ENCODE measurements at places on chromosomes 1 and 21. TPM values are rescaled to one million over a fixed set of nuclear protein-coding genes. Genes with fewer than 3 reads are reported as not detected.

The ZBTB8A gene
- total RNA-seq, result 10.4 TPM

The ALX3 gene
- total RNA-seq, result not detected

The STIL gene
- 26.5 TPM for total RNA-seq

The LRRC39 gene
- total RNA-seq, result 0.39 TPM

The C1QA gene
- not detected for total RNA-seq

The TMEM82 gene
- 0.21 TPM for total RNA-seq

The HMGCS2 gene
- total RNA-seq, result not detected

The ERI3 gene
- 85.7 TPM for total RNA-seq

The TMPRSS3 gene
- not detected for total RNA-seq

The SPRR1A gene
- total RNA-seq, result not detected

DNA sequence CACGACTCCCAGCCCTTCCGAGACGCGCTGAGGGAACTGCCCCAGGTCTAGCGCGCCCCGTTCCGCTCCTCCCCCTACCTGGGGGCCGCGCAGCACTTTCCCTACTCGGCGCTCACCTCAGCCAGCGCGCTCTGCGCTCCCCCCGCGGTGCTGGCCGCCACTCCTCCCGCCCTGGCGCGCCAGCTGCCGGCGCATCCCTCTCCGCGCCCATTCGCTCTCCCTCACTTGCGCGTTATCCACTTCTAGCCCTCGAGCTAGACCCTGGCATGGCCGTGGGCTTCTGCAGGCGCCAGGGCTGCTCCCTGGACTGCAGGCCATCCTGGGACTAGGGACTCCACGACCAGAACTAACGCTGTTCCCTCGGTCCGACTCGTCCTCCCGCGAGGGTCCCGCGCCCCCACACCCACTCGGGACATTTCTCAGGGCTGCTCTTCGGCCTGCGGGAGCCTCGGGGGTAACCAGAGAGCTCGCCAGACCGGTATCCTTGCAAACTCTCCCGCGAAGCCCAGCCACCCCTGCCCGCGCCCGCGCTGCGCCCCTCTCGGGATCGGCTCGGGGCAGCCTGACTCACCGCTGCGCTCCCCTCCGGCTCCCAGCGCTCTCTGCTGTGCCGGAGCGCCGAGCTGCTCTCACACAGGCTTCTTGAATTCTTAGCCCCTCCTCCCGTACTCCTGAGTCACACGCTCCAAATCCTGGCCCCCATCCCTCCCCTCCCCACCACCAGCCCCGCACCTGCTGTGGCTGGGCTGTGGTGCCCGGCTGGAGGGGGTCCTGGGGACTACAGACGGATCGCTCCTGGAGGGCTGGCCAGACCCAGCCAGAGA lies at the start of gene NGF:
Gene NGF, minus strand, starts transcription at position 617 of the 824 bp plus-strand sequence. CDS start 51,454 bp downstream, outside the sequence.
- H3K27ac ChIP-seq, result no peak within 1 kb of the TSS
- no peaks in the 10 kb centered on the region for H3K36me3 ChIP-seq
- no peaks in the 10 kb centered on the region for H3K4me1 ChIP-seq
- peak; percentile 63 for DNase-seq
- peaks cover 30% of the 10 kb centered on the region for H3K27me3 ChIP-seq
- peak within 1 kb of the TSS; percentile 55 for H3K4me3 ChIP-seq

- no peak overlapping the region for H3K4me3 ChIP-seq
- H3K27ac ChIP-seq, result no peak overlapping the region
- H3K4me1 ChIP-seq, result no peaks in the 10 kb centered on the region
- peaks cover 4% of the 10 kb centered on the region for H3K36me3 ChIP-seq
Observed at GRCh38 chr1:2594641-2595131, 8.1 kb downstream of the PRXL2B start.

- H3K36me3 ChIP-seq, result peaks cover 62% of the 10 kb centered on the region
- H3K4me1 ChIP-seq, result no peaks in the 10 kb centered on the region
- no peak overlapping the region for H3K27ac ChIP-seq
- no peak for DNase-seq
- no peak overlapping the region for H3K4me3 ChIP-seq
Observed at GRCh38 chr1:70234733-70235132, 13.6 kb downstream of the SRSF11 start.

GRCh38 chr21:15164678-15165303 lies 100.0 kb upstream of the NRIP1 start:
- no peak overlapping the region for H3K27ac ChIP-seq
- DNase-seq, result no peak
- no peaks in the 10 kb centered on the region for H3K27me3 ChIP-seq
- H3K4me1 ChIP-seq, result no peaks in the 10 kb centered on the region
- H3K36me3 ChIP-seq, result no peaks in the 10 kb centered on the region

GRCh38 chr1:58045094-58045705 lies 501.3 kb downstream of the OMA1 start:
- H3K4me3 ChIP-seq, result no peak overlapping the region
- H3K4me1 ChIP-seq, result no peaks in the 10 kb centered on the region
- no peaks in the 10 kb centered on the region for H3K27me3 ChIP-seq
- no peak for DNase-seq
- no peaks in the 10 kb centered on the region for H3K36me3 ChIP-seq

DNA sequence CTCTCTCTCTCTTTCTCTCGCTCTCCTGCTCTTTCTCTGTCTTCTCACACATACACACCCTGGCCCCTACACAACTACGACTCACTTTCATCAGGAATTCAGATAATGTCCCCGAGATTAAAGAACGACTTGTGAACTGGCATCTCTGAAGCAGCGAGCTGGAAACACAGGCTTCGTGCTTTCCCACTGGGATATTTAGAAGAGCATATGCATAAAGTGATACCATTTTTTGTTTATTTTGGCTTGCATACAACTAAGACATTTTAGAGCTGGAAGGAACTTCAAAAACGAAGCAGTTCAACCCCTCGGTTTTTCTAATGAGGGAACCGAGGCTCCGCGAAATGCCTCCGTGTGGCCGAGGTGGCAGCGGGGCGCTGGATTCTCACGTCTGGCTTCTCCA lies 88.6 kb downstream of the ZBTB18 start:
- no peak overlapping the region for H3K4me3 ChIP-seq
- DNase-seq, result no peak
- no peaks in the 10 kb centered on the region for H3K4me1 ChIP-seq
- no peaks in the 10 kb centered on the region for H3K27me3 ChIP-seq

GRCh38 chr21:42012763-42013329 lies 2.7 kb upstream of the ZBTB21 start:
- peak; percentile 20 for DNase-seq
- no peaks in the 10 kb centered on the region for H3K36me3 ChIP-seq
- peaks cover 12% of the 10 kb centered on the region for H3K27me3 ChIP-seq
- no peaks in the 10 kb centered on the region for H3K4me1 ChIP-seq
- no peak overlapping the region for H3K4me3 ChIP-seq

DNA sequence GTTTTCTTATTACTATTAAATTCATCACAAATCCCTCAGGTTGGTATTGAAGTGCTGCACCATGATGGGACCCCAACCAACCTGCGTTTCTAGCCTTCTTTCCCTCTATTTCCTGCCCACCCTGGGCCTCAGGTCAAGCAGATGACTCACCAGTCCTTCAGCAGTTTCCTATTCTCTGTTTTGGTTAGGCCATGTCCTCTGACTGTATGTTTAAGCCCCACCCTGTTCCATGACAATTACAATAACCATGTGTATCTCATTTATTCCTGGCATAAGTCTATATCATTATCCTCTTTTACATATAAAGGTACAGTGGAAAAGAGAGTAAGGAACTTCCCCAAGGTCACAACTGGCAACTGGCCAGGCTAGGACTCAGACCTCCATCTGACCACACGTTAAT lies 5.3 kb upstream of the FAM78B start:
- no peak for DNase-seq
- H3K4me3 ChIP-seq, result no peak overlapping the region
- H3K27me3 ChIP-seq, result 0 out of 2 replicates have a peak, but pooled peaks cover 2% of the 10 kb centered on the region
- H3K36me3 ChIP-seq, result no peaks in the 10 kb centered on the region
- no peak overlapping the region for H3K27ac ChIP-seq
- peaks cover 4% of the 10 kb centered on the region for H3K4me1 ChIP-seq

DNA sequence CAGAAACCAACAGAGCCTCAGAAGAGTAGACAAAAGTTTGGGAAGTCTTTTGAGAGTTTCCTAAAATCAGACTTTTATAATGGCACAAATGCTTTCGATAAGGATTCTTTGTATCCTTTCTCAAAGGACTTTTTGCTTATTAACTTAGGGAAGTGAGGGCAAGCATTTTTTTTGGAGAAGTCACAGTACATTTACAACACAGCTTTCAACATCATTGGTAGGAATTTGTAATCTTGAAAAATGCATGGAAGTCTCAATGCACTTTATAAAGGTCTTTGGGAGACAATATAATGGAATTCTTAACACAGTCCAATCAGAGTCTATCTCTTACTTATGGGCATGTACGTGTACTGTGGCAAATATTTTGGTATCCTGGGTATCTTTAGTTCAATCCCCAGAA lies 325.8 kb upstream of the NR5A2 start:
- no peaks in the 10 kb centered on the region for H3K4me1 ChIP-seq
- no peaks in the 10 kb centered on the region for H3K27me3 ChIP-seq
- H3K4me3 ChIP-seq, result no peak overlapping the region
- DNase-seq, result no peak

GRCh38 chr21:16775076-16775475 lies 737.8 kb upstream of the CXADR start:
- no peaks in the 10 kb centered on the region for H3K27me3 ChIP-seq
- no peaks in the 10 kb centered on the region for H3K4me1 ChIP-seq

DNA sequence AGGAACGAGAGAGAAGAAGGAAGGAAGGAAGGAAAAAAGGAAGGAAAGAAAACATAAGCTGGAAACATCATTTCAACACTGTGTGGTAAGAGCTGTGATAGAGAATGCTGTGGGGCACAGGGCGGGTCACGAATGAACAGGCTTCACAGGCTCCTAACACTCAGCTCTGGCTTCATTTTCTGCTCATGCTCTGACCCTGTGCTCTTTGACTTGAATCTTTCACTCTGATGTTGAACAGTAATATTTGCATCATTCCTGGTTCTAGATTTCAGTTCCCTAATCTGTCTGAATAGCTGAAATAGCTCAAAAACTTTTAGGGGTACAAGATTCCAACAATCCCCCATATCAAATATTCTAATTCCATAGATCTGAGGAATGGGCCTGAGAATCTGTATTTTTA lies 207.3 kb downstream of the LHX8 start:
- H3K4me3 ChIP-seq, result no peak overlapping the region
- no peak for DNase-seq
- H3K4me1 ChIP-seq, result no peaks in the 10 kb centered on the region
- H3K27me3 ChIP-seq, result no peaks in the 10 kb centered on the region
- H3K36me3 ChIP-seq, result no peaks in the 10 kb centered on the region
- no peak overlapping the region for H3K27ac ChIP-seq

GRCh38 chr1:42966688-42967612 lies 8.3 kb upstream of the SLC2A1 start:
- no peak overlapping the region for H3K4me3 ChIP-seq
- H3K4me1 ChIP-seq, result peaks cover 15% of the 10 kb centered on the region
- H3K27me3 ChIP-seq, result no peaks in the 10 kb centered on the region
- peak overlapping the region; percentile 76 for H3K27ac ChIP-seq
- DNase-seq, result peak; percentile 63

DNA sequence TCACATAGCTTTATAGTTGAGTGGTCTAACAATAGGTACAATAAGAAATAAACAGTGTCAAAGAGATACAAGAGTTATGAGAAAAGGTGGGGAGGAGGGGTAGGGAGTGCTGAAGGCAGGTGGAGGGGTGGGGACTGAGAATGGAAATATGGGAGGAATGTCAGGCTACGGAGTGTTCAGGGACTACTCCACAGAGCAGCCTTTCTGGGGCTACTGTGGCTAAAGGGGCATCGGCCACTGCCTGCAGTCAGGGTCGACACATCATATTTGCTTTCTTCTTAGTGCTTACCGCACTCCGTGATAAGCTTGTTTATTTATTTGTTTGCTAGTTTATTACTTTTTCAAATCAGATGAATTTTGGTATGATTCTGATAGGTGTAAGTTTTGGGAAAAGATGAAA lies 34.4 kb upstream of the CRNN start:
- no peak for DNase-seq
- H3K4me1 ChIP-seq, result no peaks in the 10 kb centered on the region
- no peak overlapping the region for H3K27ac ChIP-seq

- no peak overlapping the region for H3K27ac ChIP-seq
- H3K36me3 ChIP-seq, result peaks cover 39% of the 10 kb centered on the region
- DNase-seq, result no peak
Observed at GRCh38 chr1:179091691-179092165, 9.9 kb downstream of the TOR3A start.

- no peaks in the 10 kb centered on the region for H3K36me3 ChIP-seq
- no peak for DNase-seq
- no peak overlapping the region for H3K27ac ChIP-seq
- no peaks in the 10 kb centered on the region for H3K27me3 ChIP-seq
- H3K4me1 ChIP-seq, result no peaks in the 10 kb centered on the region
- no peak overlapping the region for H3K4me3 ChIP-seq
Observed at GRCh38 chr21:30336596-30336995, 898 bp downstream of the KRTAP27-1 start.

GRCh38 chr1:237851210-237851845 lies 39.4 kb downstream of the ZP4 start:
- no peak overlapping the region for H3K27ac ChIP-seq
- no peak overlapping the region for H3K4me3 ChIP-seq
- peak; percentile 82 for DNase-seq
- H3K36me3 ChIP-seq, result no peaks in the 10 kb centered on the region
- H3K4me1 ChIP-seq, result no peaks in the 10 kb centered on the region
- H3K27me3 ChIP-seq, result no peaks in the 10 kb centered on the region

DNA sequence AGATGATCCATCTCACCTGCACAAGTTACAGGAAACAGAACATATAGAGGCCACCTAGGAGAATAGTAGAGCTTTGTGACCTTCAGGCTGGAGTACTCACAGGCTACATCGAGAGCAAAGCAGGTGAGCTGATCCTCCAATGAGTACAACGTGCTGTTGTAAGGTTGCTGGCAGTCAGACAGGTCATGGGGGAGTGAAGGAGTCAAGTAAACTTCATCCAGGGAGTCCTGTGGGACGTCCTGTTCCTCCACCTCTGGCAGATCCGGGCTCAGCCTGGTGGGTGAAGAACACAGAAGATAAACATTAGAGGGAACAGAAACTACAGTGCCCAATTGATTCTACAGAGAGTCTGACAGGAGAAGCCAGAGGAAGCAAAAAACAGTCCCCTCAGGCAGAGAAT lies 62.5 kb downstream of the PRKAB2 start:
- no peak overlapping the region for H3K27ac ChIP-seq
- no peaks in the 10 kb centered on the region for H3K27me3 ChIP-seq
- H3K36me3 ChIP-seq, result no peaks in the 10 kb centered on the region

Data from H1 (cell line).